ENCODE measurements at places on chromosomes 16 and 17.

GRCh38 chr17:83147280-83147679 lies 67.9 kb downstream of the METRNL start:
- no peak for DNase-seq

- no peak for DNase-seq
Observed at GRCh38 chr17:9900044-9900594, 5.0 kb downstream of the RCVRN start.

GRCh38 chr17:68587026-68587425 lies 14.1 kb downstream of the FAM20A start:
- DNase-seq: no peak

GRCh38 chr16:53945996-53946395 lies 242.0 kb downstream of the FTO start:
- DNase-seq: no peak

DNA sequence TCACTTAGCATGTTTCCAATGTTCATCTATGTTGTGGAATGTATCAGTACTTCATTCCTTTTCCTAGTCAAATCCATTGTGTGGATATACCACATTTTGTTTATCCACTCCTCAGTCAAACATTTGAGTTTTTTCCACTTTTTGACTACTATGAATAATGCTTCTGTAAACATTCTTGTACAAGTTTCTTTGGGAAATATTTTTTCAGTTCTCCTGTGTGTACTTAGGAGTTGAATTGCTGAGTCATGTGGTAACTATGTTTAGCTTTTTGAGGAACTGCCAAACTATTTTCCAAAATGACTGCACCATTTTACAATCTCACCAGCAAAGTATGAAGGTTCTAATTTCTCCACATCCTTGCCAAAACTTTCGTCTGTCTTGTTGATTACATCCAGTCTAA lies 223.7 kb upstream of the AXIN2 start:
- no peak for DNase-seq

- no peak for DNase-seq
Observed at GRCh38 chr17:61402978-61403800, 3.5 kb downstream of the TBX2 start.

GRCh38 chr17:7479213-7480088 lies at the start of gene ZBTB4:
TSS of gene ZBTB4 (minus strand) at chr17:7479631. CDS start at chr17:7466801, 12,830 bp downstream.
- DNase-seq: peak; percentile 74

GRCh38 chr17:48592057-48592514 lies 1.5 kb downstream of the HOXB5 start:
- no peak for DNase-seq

DNA sequence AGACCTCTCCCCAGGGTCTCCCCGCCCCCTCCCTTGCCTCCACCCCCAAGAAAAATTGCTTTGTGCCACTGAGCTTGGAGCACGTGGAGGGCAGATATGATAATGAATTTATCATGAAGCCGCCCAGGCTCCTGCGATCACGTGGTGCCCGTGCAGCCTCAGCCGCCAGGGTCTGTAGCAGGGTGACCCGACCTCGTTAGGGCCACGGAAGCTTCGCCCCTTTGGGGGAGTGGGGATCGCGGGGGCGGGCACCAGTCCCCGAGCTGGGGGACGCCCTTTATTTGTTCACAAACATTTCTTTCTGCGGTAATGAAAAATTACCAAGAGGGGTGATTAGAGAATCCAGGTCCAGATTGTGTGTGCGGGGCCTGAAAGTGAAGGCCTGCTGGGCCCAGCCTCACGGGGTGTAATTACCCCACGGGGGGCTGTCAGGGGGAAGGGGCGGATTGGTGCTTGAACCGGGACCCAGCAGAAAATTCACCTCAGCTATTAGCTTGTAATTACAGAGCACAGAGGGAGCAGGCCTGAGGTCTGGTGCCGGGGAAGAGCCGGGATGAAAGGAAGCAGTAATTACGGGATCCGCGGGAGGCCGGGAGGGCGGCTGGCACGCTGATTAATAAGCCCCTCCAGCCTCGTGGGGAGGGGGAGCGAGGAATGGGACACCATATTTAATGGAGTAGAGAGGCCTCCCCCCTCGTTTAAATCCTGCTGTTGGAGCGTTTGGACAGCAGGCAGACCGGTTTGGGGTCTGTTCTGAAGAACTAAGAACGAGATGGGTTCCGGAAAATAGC lies 13.3 kb downstream of the GSE1 start:
- no peak for DNase-seq

- DNase-seq: no peak
Observed at GRCh38 chr17:17067257-17067656, 25.0 kb downstream of the MPRIP start.

GRCh38 chr16:50066482-50067289 lies 916 bp downstream of the HEATR3 start:
- DNase-seq: no peak

DNA sequence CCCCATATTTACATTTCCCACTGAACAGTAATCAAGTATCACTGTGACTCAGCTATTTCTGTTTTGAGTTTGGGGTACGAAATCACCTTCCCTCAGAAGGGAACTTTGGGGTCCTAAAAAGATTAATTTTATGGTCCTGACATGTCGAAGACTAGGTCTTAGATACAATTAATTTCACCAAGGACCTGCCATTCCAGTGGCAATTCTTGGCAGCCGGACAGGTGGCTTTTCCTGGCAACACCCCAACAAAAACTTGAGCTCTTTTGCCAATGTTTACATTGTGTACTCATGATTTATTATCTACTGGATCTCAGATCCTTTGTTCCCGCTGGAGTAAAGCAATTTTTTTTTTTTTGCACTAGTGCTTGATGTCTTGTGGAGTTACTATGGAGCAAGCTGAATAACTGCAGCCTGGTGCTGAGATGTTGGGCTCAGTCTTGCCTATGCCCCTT lies 14.4 kb downstream of the SLFN5 start:
- DNase-seq: no peak

DNA sequence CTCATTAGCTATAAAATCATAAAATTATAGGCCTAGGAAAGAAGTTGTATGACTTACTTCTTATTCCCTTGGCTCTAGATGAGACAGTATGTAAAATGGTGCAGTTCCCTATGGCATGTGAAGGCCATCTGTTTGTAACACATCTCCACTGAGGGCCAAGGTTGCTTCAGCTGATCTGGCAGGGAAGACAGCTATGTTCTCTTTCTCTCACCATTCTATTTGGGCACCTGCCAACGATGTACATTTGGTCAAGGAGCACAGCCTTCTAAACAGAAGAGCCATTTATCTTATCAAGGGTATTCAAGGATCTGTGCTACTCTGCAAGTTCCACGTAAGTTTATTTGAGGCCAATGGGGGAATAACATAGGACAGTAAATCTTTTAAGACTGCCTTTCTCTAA lies 129.8 kb upstream of the TOM1L1 start:
- DNase-seq: no peak

- DNase-seq: no peak
Observed at GRCh38 chr17:82016061-82016874, 6.4 kb downstream of the CENPX start.

- DNase-seq: no peak
Observed at GRCh38 chr17:7974638-7975131, 27.7 kb upstream of the GUCY2D start.

DNA sequence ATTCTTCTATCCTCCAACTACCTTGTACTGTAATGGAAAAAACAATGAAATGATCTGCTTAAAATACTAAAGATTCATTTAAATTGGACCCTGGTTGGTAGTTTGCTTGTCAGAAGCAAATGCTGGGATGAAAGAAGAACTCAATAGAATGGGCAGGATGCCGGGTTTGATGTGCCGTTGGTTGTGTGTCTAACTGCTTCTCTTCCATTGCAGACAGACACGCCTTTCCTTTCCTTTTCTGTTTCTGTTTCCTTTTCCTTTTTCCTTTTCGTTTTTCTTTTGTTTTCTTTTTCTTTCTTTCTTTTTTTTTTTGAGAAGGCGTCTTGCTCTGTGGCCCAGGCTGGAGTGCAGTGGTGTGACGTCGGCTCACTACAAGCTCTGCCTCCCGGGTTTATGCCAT lies 64.6 kb downstream of the PLCG2 start:
- no peak for DNase-seq

DNA sequence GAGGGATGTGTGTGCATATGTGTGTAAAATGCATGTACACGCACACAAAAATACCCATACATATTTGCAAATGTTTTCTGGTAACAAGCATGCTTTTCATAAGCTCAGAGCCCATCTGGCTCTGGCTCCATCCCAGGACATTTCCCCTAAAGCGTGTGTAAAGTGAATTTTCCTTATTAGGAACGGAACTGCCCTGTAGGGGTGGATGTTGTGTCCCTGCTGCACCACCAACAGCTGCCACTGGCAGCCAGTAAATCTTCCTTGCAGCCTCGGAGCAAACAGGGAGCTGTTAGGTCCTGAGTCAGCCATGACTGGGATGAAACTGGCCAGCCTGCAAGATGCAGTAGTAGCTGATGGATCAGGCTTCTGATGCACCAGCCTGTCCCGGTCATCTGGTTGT lies 393.5 kb downstream of the UTP18 start:
- peak; percentile 28 for DNase-seq

DNA sequence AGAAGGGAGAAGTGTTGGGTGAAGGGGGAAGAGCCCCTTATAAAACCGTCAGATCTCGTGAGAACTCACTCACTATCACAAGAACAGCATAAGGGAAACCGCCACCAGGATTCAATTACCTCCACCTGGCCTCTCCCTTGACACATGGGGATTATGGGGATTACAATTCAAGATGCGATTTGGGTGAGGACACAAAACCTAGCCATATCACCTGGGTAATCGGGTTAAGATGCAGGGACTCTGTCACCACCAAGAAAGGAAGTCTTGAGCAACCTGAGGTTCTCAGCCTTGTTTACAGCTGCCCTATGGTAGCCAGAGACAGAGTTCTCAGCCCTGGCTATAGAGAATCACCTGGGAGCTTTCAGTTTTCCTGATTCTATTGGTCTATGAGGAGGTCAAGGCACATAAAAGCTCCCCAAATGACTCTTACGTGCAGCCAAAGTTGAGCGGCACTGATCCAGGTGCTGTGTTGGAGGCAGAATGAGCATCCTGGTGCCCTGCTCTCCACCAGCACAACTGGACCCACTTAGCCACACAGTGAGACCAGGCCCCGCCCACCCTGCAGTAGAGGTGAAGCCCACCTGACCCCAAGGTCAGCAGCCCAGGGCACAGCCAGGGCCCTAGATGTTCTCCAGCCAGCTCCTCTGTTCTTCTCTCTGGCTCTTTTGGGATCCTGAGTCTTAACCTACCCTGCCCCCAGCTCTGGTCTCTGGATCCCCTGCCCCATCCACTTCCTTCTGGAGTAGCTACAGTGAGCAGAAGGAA lies 138.5 kb upstream of the CDH5 start:
- DNase-seq: no peak

DNA sequence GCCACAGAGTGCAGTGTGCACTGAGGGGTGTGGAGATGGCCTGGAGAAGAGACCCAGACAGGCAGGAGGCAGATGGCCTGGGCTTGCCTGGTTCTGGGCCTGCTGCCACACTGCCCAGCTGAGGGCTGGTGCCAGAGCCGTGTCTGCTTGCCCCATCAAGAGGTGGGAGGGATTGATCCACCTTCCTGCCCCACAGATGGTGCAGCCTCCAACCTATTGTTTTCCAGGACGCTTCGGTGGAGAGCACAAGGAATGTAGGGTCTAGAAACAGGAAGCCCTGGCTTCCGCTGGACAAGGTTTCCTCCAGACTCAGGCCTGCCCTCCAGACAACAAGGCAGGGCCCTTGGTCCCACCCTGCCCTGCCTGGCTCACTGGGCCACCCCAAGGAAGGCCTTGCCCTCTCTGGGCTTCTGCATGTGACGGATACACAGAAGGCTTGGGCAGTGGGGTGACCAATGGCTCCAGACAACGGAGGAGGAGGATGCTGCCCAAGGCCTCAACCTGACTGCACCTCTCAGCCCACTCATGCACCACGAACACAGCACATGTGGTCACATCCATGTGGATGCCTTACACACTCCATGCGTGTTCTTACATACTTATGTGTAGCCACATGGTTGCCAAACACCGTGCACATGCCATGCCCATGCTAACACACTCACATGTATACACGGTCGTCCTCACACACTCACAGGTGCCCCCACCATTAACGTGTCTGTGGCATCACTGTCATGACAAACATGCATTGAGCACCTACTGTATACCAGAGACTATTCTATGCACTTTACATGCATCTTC lies 6.5 kb upstream of the CDH5 start:
- no peak for DNase-seq

DNA sequence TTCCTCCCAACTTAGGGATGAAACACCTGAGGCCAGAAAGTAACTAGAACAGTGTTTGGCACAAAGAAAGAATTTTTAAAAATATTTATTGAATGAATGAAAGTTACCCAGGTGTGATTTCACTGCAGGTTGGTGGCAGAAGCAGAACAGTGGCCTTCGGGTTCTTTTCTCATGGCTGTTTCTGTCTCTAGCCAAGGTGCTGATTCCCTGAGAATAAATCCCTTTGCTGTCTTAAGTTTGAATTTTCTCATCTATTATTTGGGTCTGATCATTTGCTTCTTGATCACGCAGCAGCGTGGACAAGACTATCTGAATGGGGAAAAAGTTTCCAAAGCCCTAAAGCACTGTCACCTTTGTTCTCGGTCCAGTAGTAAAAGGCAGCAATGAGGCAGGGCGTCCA lies 73.1 kb upstream of the KIFC3 start:
- DNase-seq: no peak

GRCh38 chr17:4573669-4574068 lies 10.7 kb upstream of the SMTNL2 start:
- no peak for DNase-seq

GRCh38 chr17:73401911-73402310 lies 90.1 kb upstream of the CDC42EP4 start:
- peak; percentile 11 for DNase-seq

DNA sequence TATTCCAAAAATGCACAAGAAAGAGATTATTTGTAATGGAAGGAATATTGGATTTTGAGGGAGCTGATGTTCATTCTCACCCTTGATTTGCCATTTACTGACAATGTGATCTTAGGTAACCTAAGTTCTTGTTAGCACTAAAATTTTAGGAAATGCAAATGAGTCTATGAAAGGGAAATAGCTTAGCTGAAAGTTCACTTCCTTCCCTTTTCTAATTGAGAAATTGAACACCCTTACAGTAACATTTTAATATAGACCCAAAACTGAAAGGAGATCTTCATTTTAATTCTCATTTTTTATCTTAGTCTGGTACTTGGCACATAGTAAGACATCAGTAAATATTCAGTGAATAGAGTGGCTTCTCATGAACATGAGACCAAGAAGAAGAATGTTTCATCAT lies 10.9 kb upstream of the WSB1 start:
- DNase-seq: no peak

DNA sequence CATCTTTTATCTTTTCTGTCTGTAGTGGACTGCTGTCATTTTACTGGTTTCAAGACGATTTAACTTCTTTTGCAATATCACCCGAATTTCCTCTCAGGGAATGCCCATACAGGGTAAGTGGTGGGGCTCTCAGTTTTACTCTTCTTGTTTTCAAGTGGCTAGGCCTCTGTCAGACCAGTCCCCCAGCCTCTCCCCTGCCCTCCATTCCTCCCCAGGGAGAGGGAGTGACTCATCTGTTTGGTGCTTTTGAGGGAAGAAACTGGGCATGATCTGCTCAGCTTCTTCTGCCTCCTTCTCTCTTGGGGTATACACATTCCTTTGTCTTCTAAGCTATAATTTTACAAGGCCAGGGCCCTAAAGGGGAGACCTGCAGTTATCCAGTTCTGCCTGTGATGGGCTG lies 332.0 kb downstream of the CBLN1 start:
- no peak for DNase-seq

GRCh38 chr16:69839798-69840409 lies 77.8 kb downstream of the WWP2 start:
- peak; percentile 58 for DNase-seq

GRCh38 chr16:4902038-4902437 lies 34.9 kb downstream of the PPL start:
- no peak for DNase-seq
